ENCODE measurements at places on chromosomes 4 and X.

DNA sequence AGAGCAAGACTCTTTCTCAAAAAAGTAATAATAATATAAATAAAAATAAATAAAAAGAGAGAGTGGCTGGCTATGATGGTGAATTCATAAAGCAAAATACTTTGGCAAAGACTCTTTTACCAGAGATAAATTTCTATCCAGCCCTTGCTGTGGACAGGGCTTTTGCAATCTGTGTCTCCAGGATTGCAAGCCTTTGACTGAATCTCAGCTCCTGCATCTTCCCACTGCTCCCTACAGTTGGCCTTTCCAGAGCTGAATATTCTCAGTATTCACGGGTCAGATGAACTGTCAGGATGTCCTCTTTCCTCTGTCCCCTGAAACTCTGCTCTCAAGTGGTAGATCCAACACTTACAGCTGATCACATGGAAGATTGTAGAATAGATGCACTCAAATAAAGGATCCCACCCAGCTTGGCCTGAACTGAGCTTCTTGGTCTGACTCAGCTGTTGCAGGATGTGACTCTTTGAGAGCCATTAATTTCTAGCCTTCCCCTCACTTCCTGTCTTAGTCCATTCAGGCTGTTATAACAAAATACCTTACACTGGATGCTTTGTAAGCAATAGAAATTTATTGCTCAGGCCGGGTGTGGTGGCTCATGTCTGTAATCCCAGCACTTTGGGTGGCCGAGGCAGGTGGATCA is 123.4 kb upstream of the GUCY1A1 start:
- no peak for DNase-seq

DNA sequence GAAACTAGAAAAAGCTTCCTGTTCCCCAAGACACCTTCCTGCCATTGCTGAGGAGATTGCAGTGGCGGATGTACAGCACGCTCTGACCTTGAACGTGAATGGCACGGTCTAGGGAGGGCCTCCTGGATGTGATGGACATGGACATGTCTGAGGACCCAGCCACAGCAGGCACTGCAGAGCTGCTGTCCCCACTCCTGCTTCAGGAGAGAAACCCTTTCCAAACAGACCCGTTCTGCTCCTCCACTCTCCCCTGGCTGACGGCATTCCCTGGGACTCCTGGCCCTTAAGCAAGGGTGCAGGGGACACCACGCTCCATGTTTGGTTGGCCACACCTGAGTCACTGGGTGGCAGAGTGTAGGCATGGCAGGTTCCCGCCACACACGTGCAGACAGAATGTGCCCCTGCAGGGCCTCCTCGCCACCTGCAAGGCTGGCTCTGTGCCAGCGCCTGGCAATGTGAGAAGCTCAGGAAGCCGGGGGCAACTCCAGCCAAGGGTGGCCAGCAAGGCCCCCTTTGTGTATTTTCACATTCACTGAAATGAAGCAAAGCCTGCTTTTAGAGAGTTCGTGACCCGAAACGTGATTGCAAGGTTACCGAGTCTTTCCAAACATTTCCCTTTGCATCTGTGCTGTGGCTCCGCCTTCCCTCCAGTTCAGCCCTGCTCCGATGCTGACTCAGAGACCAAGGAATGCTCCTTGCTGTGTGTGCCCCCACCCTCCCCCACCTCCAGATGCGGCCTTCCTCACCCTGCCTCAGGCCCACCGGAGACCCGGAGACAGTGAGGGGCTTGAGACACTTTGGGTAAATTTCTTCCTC is 46.1 kb downstream of the HTRA3 start:
- DNase-seq: no peak

DNA sequence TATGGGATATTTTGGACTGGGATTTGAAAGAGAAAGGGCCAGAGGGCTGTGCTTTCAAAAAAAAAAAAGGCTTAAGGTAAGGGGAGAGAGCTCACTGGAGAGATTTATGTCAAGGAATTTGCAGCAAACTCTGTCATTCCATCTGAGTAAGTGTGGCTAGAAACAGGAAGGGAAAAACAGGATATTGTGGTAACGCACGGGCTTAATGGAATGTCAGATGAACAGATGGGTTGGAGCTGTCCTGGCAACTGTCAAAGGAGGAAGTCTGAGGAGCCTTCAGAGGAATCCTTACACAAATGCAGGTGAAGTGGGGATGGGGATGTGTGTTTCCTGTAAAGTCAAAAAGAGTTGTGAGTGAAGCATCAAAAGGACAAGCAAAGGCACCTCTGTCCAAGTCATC is 15.1 kb upstream of the NKX3-2 start:
- DNase-seq: no peak

GRCh38 chrX:149799938-149800337 is 18.2 kb downstream of the MAGEA9 start:
- no peak for DNase-seq

- DNase-seq: no peak
These were observed 392.1 kb upstream of the FRG1 start for GRCh38 chr4:189548484-189549125.

DNA sequence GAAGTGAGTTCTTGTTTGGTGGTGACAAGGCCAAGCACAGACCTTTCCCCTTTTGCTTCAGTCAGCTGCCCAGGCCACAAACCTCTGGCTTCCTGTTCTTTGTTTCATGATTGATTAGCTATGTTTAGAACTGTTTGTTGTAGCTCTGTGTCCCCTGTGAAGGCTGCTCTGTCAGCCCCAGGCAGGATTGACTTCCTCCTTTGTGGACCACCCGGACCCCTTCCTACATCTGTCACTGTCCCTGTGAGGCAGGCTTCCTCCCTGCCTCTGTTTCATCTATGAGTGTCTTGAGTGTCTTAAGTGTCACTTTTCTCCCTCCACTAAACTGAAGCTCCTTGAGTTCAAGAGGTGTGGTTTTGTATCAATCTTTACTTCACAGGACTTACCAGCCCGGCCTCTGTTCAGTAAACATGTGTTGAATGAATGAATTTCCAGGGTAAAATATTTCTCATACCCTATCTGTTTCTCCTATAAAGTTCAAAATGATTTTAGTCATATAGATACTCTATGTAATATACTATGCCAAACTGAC is 83.5 kb downstream of the ZNF674 start:
- DNase-seq: no peak

- no peak for DNase-seq
These were observed 16.0 kb downstream of the PPP2R2C start for GRCh38 chr4:6456450-6456849.

DNA sequence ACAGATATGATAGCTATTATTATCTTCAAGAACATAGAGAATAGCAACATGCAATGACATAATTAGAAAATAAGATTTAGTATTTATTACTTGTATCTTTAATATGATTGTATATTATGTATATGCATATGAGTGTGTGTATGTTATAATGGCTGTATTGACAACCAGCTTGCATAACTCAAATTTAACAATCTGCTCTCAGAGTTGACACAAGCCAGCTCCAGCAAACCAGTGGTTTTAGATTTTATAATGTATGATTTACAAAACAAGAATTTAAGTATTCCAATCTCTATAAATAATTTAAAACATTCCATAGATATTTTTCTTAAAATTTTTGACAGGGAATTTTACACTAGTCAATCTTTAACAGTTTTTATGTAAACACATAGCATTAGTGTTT is 935.9 kb upstream of the EPHA5 start:
- DNase-seq: no peak

- DNase-seq: no peak
These were observed 61.4 kb upstream of the LGI2 start for GRCh38 chr4:25092139-25092538.

DNA sequence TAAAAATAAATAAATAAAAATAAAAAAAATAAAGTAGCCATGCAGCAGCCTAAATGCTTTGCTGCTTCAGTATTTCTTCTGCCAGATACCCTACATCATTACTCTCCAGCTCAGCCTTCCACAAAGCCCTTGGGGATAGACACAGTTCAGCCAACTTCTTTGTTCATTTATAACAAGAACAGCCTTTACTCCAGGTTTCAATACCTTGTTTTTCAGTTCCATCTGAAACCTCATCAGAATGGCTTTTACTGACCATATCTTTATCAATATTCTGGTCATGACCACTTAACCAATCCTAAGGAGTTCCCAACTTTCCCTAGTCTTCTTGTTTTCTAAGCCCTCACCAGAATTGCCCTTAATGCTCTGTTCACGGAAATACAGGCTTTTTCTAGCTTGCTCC is 128.3 kb upstream of the MED14 start:
- no peak for DNase-seq

- no peak for DNase-seq
These were observed 78.5 kb downstream of the BTC start for GRCh38 chr4:74715706-74716435.

- no peak for DNase-seq
These were observed 487.7 kb upstream of the INTU start for GRCh38 chr4:127145006-127145540.

DNA sequence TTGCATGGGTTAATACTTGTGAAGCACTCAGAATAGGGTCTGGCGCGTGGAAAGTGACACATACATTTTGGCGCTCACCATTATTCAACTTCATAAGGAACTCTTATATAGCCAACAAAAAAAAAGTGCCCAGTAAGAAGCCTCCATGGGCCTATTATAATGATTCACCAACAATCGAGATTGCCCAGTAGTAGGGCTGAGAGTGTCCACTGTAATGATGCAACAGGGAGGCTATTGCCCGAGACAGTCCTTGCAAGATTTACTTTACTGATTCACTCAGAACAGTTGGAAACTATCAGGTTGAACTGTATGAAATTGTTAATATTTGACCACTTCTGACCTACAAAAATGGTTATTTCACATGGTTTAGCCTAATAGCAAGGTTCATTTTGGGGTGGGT is 86.0 kb downstream of the PJA1 start:
- no peak for DNase-seq

DNA sequence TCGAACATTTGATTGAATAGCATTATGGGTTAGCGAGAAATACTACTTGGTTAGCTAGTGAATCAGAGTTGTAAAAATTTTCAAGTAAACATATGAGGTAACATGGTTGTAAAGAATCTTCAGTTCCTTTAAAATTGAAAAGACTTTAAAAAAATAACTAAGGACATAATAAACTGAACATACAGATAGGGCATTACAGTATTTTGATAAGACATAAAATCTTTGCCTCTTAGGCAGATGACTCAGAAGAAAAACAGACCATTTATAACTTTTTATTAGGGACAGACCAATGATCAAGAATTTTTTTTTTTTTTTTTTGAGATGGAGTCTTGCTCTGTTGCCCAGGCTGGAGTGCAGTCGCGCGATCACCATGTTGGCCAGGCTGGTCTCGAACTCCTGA is 43.1 kb downstream of the PNMA5 start:
- no peak for DNase-seq

DNA sequence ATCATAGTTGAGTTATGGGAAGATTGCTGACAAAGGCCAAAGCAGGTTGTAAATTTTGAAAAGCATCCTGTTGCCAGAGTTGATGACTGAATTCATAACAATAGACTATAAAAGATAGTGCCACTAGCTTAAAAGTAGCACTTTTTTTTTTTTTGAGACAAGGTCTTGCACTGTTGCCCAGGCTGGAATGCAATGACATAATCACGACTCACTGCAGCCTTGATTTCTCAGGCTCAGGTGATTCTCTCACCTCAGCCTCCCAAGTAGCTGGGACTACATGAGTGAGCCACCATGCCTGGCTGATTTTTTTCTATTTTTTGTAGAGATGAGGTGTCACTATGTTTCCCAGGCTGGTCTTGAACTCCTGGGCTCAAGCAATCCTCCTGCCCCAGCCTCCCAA is 122.7 kb downstream of the SPOCK3 start:
- DNase-seq: no peak

GRCh38 chr4:23212558-23212957 is 519.8 kb downstream of the GBA3 start:
- DNase-seq: no peak

- DNase-seq: no peak
These were observed 1053.0 kb upstream of the IGFBP7 start for GRCh38 chr4:58163156-58163555.

DNA sequence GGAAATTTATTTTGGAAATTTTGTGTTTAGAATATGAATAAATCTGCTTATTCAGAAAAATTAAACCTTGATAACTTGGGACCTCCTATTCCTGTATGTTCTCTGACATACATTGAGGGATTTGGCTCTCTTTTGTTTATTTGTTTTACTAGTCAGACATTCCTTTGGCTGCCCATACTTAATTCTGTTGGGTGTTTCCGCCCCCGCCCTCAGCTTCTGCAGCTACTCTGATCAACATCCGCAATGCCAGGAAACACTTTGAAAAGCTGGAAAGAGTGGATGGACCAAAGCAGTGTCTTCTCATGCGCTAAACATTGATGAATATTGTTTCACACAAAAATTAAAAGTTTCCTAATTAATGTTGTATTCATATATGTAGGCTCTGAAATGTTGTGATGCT is 40.5 kb downstream of the RRAGB start:
- no peak for DNase-seq

DNA sequence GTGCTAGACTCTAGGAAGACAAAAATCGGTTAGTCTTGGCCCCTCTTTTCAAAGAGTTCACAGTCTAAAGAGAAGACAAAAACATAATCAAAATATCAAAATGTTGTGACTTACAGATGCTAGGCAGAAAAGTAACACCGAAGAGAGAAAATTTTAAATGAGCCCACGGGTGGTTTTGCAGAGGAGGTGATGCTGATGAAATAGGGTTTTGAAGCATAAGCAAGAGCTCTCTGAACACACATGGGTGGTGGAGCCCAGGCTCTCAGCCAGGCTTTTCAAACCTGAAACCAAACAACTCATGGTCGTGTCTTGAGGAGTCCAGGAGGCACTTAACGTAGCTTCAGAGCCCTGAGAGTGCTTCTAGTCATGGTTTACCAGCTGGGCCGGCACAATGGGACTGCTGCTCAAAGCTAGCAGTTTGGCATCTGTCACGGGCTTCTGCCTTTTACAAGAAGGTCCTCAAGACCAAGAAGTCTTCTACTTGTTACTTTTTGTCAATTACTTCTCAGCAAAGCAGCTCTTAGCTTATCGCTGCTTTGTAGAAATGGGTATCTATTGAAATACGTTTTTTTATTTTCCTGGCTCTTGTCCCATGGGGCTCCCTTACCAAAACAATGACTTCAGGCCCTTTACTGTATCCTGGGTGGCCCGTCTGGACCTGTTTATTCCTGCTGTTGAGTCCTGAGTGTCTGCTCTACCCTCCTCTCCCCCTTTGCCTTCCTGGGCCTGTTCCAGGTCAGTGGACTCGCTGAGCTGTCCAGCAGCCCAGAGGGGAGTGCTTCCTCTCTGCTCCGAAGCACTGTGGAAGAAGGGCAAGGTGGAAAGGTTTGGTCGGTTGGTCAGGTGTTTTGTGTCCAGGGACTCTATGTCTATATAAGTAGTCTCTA is 69.5 kb downstream of the TNIP2 start:
- no peak for DNase-seq

DNA sequence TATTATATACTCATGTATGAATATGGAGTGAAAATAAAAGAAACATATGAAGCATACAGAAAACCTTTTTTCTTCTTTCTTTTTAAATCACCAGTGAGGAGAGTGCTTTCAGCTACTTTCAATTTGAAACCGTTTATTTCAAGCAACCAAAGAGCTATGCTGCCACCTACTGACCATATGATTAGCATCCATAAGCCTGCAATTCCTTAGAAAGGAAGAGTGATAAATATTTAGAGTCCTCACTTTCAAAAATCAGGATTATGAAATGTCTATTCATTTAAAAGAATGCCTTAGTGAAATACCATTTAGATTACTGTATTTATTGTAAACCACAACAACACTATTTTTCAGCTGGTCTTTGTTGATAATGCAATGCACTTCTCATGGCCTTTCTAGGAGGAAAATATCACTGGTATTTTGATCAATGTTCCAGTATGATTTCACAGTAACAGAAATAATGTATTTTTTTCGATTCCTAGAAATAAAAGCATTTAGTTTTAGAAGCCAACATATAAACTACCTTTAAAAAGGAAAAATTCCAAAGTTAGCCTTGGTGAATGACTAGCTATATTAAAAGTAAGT is 667.6 kb downstream of the PCDH18 start:
- DNase-seq: no peak

GRCh38 chr4:24769571-24769970 is 25.8 kb upstream of the SOD3 start:
- no peak for DNase-seq
